ENCODE measurements at places on chromosomes 5 and 9.

- DNase-seq: no peak
Measured at GRCh38 chr5:154740483-154740882, 14.7 kb upstream of the LARP1 start.

GRCh38 chr5:110630350-110630749, 96.1 kb downstream of the TMEM232 start:
- no peak for DNase-seq

- DNase-seq: no peak
Measured at GRCh38 chr5:75964008-75964407, 119.2 kb upstream of the SV2C start.

GRCh38 chr9:85483208-85483607, 258.5 kb downstream of the AGTPBP1 start:
- DNase-seq: peak; percentile 21

GRCh38 chr5:1104327-1105006, 7.4 kb downstream of the SLC12A7 start:
- no peak for DNase-seq

- no peak for DNase-seq
Measured at GRCh38 chr5:99386406-99387077, 457.7 kb upstream of the CHD1 start.

GRCh38 chr5:150075806-150076205, 10.5 kb downstream of the CSF1R start:
- DNase-seq: no peak

DNA sequence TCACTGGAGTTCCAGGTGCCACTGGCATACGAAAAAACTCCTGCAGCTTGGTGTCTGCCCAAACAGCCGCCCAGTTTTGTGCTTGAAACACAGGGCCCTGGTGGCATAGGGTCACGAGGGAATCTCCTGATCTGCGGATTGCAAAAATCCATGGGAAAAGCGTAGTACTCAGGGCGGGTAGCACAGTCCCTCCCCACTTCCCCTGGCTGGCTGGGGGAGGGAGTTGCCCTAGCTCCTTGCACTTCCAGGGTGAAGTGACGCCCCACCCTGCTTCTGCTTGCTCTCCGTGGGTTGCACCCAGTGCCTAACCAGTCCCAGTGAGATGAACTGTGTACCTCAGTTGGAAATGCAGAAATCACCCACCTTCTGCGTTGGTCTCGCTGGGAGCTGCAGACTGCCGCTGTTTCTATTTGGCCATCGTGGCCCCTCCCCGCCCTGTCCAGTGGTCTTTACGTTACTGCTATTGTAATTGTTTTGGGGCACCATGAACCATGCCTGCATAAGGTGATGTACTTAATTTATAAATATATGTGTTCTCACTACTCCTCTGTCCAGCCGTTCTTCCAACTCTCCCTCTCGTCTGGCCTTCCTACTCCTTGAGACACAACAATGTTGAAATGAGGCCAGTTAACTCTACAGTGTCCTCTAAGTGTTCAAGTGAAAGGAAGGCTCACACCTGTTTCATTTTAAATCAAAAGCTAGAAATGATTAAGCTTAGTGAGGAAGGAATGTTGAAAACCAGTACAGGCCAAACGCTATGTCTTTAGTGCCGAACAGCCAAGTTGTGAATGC, 65.9 kb downstream of the CCDC171 start:
- no peak for DNase-seq

GRCh38 chr5:113807427-113807991, 294.0 kb downstream of the YTHDC2 start:
- DNase-seq: no peak

- no peak for DNase-seq
Measured at GRCh38 chr9:117772960-117773359, 68.8 kb downstream of the TLR4 start.

DNA sequence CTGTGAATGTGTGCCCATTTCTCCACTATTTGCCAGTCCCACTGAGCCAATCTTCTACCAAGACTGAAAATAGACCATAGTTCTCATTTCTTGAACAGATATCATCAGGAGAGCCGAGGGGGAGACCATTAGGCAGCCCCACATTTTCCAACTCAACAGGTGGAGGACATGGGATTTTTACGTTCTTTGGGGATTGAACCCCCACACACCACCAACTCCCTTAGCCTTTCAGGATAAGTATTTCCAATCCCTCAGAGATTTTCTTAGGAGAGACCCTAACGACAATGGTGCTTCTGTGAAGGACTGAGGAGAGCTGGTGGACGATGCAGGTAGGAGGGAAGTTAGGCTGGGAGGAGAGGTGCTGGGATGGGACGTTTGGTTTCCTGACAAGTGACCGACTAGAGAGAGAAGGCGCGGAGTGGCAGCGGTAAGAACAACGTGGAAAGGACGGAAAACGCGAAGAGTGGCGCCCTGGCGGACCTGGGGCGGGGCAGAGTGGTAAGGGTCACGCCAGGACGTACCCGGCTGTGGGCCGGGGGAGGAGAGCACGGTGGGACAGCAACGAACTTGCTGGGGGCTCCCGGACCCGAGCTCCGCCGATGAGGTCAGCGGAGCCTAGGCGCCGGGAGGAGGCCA, 681 bp upstream of the CHSY3 start:
- DNase-seq: no peak

DNA sequence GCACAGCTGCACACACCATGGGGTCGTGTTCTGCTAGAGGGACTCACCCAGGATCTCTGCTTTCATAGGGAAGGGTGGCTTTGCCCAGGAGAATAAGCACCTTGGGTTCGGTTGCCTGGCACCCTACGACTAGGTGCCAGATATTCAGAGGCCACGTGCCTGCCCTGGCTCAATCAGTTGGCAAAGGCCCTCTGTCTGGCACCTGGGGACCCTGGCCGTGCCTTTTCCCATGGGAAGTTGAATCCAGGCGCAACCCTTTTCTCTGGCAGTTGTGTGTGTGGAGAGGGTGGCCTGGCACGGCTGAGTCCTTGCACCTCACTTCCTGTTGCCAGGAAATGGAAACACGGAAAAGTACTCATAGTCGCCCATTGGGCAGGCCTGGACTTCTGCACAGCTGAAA, 10.2 kb upstream of the ANKH start:
- no peak for DNase-seq

DNA sequence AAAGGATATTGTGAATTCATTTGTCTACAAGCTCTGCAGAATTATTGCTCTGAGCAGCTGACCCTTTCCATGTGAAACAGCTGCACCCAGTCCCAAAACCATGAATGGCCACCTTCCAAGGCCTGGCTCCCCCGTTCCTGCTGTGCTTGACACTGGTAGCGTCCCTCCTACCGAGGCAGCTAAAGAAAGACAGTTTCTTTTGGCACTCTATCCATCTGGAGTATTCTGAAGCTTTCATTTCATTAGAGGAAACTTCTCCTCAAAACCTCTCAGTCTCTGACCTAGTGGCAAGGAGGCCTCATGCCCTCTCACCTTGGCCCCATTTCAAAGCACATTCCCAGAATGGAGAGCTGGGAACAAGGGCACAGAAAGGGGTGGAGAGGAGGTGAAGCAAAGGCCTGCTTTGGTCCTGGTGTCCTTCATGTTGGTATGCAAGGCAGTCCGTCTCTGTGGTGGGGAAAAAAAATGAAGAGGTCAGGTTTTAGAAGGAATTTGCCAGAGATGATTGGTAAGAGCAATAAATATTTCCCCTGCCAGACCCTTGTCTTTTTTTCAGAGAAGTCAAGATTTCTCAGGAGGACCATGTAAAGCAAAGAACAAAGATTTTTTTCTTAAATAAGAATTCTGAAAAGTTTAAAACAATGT, 232.0 kb downstream of the RFK start:
- no peak for DNase-seq

All from NCI-H1105 treated with DMSO at 0.1 percent for 48 hours (cell line).